ENCODE measurements at places on chromosomes 2 and 18.

GRCh38 chr18:48894799-48895346 is 55.9 kb downstream of the SMAD7 start:
- no peak for DNase-seq

- no peak for DNase-seq
These were observed 6.3 kb upstream of the NEU4 start for GRCh38 chr2:241802421-241803318.

- DNase-seq = no peak
These were observed 116.9 kb downstream of the SMAD7 start for GRCh38 chr18:48833701-48834412.

DNA sequence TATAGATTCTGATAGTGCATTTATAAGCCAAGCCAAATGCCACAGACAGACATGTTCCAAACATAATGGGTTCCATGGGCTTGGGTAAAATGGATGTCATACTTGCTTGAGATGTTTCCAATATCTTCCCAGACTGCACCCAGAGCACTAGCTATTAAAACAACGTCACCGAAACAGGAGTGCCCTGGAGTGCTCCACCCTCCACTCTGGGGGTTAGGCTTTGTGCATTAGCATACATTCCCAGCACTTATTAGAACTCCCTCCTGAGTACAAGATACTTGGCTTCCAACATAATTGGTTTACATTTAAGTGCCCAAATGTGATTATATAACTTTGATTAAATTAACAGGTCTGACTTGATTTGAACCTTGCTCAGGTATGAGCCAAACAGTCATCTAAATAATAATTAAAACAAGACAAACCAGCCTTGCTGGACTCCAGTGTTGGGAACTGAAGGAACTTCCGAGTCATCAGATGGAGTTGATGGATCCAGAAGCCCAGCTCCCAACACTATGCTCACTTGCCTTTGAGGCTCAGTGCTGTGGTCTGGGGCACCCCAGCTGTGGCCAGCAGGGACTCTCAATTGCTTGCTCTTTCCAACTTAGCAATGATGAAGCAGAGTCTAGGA is 60.5 kb upstream of the LGALSL start:
- no peak for DNase-seq

DNA sequence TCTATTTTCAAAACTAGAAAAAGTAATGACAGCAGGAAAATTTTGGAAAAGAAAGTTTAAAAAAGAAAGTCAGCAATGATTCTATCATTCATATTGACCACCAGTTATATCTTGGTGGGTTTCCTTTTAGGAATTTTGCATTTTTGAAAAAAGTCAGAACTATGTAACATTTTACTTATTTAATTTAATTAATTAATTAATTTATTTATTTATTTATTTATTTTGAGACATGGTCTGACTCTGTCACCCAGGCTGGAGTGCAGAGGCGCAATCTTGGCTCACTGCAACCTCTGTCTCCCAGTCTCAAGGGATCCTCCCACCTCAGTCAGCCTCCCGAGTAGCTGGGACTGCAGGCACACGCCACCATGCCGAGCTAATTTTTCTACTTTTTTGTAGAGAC is 149.9 kb upstream of the ACAA2 start:
- no peak for DNase-seq

- no peak for DNase-seq
These were observed 4.3 kb downstream of the TMEM127 start for GRCh38 chr2:96261328-96262003.

- no peak for DNase-seq
These were observed 255.4 kb upstream of the CDH2 start for GRCh38 chr18:28432339-28432738.

DNA sequence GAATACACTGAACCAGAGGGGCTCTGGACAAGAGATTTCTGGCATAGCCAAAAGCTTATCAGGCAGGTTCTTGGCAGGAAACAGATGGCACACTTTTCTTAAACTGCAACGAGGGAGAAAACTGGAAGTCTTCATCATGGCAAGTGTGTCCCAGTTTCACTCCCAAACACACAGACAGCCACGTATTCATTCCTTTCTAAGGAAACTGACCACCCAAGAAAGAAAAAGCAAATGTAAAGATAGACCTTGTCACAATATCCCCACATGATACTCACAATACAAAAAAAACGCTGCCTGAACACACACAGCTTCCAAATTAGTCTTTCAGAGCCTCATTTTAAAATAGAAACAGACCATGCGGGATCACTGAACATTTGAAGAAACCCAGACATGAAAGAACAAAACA is 40.6 kb upstream of the RTTN start:
- DNase-seq = peak; percentile 9

- DNase-seq = no peak
These were observed 52.1 kb downstream of the MTCL1 start for GRCh38 chr18:8757396-8757997.

DNA sequence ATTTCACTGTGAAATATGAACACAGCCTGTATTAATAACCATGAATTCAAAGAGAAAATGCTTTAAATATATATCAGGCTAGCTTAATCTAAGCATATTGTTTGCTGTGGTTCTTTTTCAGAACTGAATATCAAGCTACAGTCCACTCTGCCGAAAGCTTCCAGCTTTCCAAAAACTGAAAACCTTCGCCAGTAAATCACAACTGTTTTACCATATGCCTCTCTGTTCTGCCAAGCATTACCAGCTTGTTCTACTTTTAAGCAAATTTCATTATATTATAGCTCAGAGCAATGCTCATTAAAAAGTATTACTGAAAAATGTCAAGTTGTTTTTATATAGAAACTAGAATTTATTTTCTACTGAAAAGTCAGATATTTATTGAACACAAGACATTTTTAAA is 277.4 kb downstream of the NRXN1 start:
- DNase-seq = no peak

GRCh38 chr2:88159955-88160415 is 10.2 kb upstream of the THNSL2 start:
- peak; percentile 52 for DNase-seq

GRCh38 chr18:11114653-11115052 is 34.7 kb downstream of the PIEZO2 start:
- peak; percentile 55 for DNase-seq

DNA sequence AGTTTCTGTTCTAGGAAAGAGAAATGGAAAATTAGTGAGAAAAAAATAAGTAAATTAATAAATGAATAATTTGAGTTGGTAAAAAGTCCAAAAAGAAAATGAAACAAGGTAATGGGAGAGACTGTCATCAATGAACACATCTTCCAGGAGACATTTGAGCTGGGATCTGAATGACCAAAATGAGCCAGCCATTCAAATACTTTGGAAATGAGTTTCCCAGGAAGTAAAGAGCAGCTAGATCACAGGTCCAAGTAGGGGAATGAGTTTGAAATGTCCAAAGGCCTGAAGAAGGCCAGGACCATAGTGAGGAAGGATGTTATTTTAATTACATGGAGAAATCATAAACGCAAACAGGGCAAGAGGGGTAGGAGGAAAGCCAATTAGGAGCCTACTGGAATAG is 6.6 kb upstream of the DNAH7 start:
- no peak for DNase-seq

GRCh38 chr2:44351088-44351487 is 10.2 kb downstream of the PREPL start:
- DNase-seq = peak; percentile 41
